ENCODE measurements at places on chromosomes 12 and 14.
A peak's percentile ranks its signal among the peaks of the same experiment; 100 is the strongest.

- DNase-seq, result no peak
Measured at GRCh38 chr14:91830777-91831176, 36.6 kb downstream of the TC2N start.

- DNase-seq, result no peak
Measured at GRCh38 chr12:101097829-101098580, 112.0 kb downstream of the SLC5A8 start.

DNA sequence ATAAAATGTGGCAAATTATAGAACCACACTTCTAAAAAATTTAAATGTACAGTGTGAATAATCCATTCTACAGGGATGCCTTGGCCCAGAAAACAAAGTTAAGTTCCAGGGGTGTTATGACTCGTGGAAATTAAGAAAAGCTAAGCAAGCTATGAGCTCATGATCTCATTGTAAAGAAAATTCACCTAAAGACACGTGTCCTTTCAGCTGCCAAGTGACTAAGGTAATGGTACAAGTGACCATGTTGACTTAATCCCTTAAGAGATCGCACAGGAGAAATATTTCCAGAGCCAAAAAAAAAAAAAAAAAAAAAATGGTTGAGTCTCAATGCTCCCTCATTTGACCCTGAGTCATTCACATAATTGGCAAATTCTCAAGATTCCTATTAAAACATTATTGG is 51.4 kb upstream of the ANO2 start:
- DNase-seq, result no peak

GRCh38 chr12:32560520-32560919 is 118.6 kb upstream of the DNM1L start:
- DNase-seq, result no peak

- DNase-seq, result peak; percentile 68
Measured at GRCh38 chr14:73743431-73743931, 29.3 kb upstream of the PNMA1 start.

GRCh38 chr14:72318648-72319047 is 386.4 kb downstream of the RGS6 start:
- DNase-seq, result no peak

DNA sequence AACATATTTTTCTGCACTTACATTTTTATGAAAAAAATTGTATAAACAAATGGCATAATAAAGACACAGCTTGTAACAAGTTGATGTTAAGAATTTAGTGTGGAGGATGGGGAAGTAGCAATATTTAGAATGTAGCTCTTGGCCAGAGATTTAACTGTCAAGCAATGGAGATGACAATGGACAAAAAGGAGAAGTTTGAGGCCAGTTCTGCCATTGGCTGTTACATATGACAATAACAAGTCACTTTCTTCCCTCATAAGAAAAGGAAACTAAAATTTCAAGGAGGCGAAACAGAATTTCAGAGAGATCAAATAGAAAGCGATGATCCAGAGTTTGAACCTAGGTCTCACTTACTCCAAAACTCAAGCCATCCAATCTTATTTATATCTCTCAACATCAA is 122.8 kb upstream of the CCDC175 start:
- DNase-seq, result no peak

- DNase-seq, result no peak
Measured at GRCh38 chr14:72932893-72933292, 6.6 kb downstream of the DCAF4 start.

GRCh38 chr12:11876307-11876706 is 194.4 kb upstream of the BCL2L14 start:
- no peak for DNase-seq

DNA sequence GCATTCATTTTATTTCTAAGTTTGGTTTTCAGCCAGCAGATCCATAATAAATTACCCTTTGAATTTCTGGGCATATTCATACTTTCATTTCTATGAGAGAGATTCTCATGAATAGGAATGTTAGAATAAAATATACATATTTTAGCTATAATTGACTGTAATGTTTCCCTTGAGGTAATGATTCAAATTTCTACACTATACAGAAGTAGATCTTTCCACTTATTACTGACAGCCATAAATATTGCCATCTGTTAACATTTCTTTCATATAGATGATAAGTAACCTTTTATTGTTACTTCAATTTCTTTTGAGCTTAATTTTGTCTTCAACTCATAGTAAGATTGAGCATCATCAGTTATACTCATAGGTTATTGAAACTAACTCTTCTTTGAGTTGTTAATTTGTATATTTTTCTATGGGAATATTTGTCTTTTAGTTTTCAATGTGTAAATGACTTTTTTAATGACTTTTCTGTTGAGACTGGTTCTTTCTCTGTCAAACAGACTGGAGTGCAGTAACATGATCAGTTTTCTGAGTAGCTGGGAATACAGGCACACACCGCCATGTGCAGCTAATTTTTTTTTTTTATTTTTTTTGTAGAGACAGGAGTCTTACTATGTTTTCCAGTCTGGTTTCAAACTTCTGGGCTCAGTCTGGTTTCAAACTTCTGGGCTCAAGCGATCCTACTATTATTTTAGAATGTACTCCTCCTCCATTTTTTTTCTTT is 991.6 kb downstream of the SLC6A15 start:
- no peak for DNase-seq

- DNase-seq, result no peak
Measured at GRCh38 chr12:25469861-25470260, 83.2 kb downstream of the LMNTD1 start.

DNA sequence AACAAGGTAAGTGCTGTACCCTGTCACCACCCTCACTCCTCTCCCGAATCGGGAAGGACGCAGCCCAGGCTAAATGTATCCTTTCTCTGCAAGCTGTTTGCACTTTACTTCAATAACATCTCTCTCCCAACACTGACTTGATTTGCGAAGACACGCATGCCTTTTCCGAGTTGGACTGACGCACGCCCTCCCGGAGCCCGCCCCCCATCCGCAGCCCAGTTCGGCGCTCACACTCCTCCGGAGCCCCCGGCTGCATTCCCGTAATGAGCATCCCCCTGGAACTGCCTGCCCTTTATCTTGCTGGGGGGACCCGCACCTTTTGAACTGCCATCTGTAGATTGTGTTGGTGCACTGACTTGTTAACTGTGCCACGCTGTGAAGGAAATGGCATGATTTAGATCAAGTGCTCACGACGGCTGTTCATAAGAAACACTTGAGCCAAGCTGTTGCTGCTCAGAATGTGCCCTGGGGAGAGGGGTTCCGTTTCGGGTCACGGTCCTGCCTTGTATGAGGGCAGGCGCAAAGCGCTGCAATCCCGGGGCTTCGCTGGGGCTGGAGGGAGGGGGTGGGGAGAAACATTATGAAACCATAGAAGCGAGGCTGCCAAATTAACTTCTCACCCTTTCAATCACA is 176.6 kb upstream of the CDKN3 start:
- no peak for DNase-seq

GRCh38 chr14:94331462-94331861 is 8.3 kb upstream of the SERPINA6 start:
- no peak for DNase-seq

DNA sequence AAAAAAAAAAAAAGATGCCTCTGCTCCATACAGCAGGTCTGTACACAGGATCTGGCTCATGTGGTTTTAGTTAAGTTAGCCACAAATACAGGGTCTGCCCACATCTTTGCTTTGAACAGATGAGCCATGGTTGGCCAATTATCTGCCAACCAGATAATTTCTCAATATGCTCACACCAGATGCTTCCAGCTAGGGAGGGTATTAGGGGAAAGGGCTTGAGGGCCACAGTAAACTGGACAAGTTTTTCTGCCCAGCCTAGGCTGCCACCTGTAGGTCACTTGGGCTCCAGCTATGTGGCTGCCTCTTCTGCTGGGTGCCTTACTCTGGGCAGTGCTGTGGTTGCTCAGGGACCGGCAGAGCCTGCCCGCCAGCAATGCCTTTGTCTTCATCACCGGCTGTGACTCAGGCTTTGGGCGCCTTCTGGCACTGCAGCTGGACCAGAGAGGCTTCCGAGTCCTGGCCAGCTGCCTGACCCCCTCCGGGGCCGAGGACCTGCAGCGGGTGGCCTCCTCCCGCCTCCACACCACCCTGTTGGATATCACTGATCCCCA is 776 bp downstream of the RDH5 start:
- no peak for DNase-seq

DNA sequence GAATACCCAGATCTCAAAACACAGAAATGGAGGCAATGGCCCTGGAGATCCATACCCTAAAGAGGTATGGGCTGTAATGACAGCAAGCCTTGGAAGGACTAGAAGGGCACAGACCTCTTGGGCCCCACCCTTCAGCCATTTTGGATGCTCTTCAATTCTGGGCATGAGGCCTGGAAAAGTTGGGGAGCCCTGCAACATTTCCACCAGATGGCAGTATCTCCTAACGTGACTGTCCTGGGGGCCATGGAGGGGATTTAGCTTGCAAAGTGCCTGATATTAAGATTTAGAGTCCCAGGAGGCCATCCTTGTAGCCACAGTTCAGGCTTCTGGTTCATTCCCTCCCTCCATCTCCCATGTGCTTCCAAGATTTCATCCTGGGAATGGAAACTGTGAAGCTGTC is 30.2 kb downstream of the KCNA5 start:
- DNase-seq, result no peak

DNA sequence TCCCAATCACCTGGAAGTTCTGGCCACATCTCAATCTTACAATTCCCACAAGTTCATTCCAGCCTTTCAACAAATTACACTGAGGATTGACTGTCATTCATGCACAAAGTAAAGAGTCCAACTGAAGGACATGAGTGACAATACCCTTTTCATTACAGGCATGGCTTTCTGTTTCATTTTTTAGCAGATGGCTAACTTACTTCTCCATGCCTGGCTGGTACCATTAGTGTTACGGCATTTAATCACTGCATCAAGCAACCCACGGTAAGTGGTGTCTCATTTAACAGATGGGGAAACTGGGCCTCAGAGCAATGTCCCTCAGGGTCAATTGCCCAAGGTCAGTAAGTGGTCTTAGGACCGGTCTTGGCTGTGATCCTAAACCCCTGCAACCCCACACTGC is 114.4 kb downstream of the PRICKLE1 start:
- DNase-seq, result no peak

GRCh38 chr12:59583003-59583712 is 12.7 kb upstream of the SLC16A7 start:
- DNase-seq, result no peak

DNA sequence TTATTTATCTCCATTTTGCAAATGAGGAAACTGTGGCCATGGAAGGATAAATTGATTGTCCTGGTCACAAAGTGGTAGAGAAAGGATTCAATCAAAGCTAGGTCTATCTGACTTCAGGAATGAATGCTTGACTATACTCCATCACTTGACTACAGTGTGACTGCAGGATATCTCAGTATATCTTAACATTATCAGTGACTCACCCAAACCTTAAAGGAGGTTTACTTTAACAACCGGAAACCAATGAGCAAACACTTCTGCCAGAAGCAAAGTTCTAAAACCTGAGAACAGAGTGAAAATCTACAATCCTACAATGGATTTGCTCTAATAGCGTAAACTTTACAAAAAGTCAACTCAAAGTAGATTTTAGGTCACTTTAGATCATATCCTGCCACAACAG is 277.0 kb downstream of the CEP128 start:
- no peak for DNase-seq

DNA sequence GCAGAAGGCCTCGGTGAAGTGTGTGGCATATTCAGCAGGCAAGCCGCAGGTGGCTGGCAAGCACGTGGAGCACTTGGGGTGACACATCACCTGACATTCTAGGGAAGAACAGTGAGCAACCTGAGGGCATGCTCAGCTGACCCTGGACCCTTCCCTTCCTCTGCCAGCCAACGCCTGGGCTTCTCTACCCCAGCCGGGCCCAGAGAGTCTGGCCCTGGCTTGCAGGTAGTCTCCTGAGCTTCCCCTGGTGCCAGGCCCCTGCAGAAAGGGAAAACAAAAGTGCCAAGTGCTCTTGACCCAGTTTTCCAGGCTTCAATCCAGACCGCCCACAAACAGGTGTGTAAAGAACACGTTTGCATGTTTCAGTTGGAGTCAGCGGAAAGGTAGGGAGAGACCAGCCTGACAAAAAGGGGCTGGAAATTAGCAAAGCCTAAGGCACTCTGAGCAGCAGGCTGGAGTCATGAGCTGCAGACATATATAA is 45.7 kb downstream of the PRKAB1 start:
- DNase-seq, result no peak

- DNase-seq, result no peak
Measured at GRCh38 chr12:80580254-80580653, 127.2 kb upstream of the MYF6 start.

DNA sequence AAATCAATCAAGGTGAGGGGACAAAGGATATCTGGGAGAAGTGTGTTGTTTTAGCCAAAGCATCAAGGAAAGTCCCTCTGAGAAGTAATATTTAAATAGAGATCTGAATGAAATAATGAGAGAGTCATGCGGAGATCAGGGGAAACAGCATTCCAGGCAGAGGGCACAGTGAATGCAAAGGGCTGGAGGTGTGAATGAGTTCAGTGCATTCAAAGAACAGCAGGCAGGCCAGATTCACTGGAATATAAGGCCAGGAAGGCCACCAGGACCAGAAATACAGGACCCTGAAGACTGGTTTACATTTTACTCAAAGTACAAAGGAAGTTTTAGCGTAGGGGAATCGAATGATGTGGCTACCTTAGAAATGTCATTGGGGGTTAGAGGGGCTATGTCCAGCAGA is 436.2 kb upstream of the TMEM132C start:
- no peak for DNase-seq

DNA sequence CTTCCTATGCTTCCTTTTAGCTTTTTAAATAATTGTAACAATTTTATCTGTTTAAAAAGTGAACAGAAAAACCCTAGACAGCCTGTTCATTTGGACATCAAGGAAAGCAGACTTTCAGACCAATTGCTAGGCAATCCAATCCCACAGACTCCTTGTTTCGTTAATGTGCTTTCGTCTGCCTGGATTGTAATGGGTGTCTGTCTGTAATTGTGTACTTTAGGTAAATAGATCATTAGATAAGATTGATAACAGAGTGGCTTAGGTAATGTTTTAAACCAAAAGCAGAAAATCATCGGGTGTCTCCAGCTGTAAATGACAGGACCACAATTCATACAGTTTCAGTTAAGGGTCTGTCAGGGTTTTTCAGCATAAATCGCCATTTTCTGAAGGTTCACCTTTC is 19.6 kb downstream of the CCDC60 start:
- no peak for DNase-seq

DNA sequence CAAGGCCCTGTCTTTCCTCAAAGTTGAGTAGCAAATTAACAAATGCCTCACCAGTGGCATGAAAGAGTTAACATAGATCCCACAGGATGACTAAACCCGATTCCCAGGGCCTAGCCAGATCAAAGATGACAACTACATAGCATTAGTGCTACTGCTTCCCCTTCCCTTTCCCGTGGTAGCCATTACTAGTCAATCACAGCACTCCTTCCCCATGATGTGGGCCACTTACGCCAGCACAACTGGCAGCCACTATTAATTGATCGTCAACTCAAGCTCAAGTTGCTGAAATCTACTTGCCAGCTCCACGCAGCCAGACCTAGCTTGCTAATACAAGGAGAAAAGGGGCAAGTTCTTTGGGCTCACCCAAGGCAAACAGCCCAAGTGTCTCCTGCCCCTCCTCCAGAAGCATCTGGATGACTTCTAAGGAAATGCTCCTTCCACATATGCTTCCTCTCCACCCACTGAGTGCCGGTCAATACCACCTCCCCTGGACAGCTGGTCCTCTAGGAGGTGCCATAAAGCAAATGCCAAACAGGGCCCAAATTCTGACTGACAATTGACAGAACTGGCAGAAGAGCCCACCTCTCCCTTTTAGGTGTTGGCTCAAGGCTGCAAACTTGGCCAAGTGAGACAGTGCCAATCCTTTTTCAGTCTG is 72.6 kb downstream of the NUAK1 start:
- DNase-seq, result no peak
